ENCODE measurements at places on chromosomes 2 and 18.
A peak's percentile ranks its signal among the peaks of the same experiment; 100 is the strongest.

- DNase-seq = no peak
These were observed 93.8 kb downstream of the LTBP1 start for GRCh38 chr2:33040541-33040940.

DNA sequence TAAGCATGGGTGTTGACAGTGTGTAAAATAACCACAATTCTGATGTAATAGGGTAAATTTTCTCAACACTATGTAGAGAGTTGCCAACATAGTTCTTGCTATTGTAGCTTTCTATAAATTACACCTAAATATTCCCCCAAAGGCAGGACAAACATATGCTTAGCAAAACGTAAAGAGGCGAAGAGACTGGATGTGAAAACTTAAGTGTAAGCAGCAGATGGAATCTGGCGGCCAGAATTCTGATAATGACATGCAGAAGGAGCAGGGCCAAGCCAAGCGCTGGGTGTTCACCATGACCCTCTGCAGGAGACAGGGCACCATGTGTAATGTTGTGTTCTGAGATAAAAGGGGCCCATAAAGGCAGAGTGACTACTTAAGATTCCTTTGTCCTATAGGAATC lies 105.2 kb upstream of the ZNF521 start:
- no peak for DNase-seq

GRCh38 chr2:11932048-11932512 lies 185.6 kb downstream of the LPIN1 start:
- DNase-seq = no peak

- DNase-seq = no peak
These were observed 1764.6 kb downstream of the SUCLG1 start for GRCh38 chr2:82694431-82694830.

DNA sequence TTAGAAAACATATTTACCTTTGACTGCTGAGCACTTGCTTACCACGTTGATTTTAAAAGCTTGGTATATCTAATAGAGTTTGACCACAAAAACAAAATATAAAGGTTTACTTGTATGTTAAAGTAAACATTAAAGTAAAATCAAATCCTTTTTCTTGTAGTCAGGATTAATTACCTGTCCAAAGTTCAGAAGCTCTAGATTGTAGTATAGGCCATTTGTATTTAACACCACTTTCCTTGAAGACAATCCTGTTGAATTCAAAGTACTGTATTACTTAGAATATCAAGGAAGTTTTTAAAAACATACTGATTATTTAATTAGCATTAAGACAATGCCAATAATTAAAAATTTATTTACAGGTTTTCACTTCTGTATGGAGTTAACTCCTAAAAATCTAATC lies 53.0 kb downstream of the PGAP1 start:
- DNase-seq = no peak

DNA sequence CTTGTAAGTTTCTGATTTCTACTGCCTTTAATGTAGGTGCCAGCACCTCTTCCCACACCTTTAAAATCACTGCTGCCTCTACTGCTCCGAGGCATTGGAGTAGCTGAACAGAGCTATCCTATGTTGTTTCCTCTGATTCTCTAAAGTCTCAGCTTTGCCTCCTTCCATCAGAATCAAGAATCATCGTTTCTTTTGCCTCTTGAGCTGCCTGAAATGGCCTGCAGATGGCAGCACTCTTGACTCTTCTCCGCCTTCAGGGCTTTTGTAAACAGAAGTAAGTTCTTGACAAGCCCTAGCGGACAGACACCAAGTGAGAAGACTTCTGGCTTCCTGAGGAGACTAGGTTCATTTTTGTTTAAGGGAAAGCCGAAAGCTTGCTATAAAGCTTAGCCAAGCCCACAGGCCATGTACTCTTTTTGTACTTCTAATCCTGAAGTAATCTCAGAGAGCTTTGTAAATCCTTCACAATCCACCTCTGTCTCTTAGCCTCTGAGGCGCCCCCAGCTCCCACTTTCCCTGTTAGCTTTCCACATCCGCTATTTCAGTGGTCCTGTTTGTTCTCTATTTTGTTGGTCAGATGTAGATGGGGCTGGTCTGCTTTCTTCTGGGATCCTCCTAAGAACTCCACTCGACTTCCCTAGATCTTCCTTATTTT lies 48.4 kb downstream of the GTF3C3 start:
- DNase-seq = peak; percentile 76

- DNase-seq = no peak
These were observed 6.6 kb downstream of the GALNT1 start for GRCh38 chr18:35588122-35588521.

DNA sequence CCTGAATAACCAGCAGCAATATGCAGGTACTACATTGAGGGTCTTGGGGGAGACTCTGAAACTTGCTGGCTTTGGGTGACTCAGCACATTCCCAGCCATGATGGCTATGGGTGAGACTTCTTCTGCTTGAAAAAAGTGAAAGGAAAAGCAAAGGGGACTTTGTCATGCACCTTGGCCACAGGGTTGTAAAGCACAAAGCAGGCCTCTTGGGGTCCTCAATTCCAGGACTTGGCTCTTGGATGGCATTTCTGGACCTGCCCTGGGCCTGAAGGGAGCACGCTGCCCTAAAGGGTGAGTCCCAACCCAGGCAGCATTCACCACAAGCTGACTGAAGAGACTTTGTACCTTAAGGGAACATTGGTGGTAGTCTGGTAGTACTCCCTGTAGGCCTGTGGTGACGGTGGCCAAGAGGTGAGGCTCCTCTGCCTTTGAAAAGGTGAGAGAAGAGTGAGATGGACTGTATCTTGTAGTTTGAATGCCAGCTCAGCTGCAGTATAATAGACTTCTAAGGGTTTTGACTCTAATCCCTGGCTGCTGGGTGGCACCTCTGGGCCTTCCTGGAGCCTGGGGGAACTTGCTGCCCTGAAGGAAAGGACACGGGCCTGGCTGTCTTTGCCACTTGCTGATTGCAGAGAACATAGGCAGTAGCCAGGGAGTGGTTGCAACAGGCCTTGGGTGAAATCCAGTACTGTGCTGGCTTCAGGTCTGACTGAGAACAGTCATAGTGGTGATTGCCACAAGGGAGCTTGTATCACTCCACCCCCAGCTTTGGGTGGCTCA lies 36.5 kb upstream of the CYTIP start:
- peak; percentile 59 for DNase-seq

DNA sequence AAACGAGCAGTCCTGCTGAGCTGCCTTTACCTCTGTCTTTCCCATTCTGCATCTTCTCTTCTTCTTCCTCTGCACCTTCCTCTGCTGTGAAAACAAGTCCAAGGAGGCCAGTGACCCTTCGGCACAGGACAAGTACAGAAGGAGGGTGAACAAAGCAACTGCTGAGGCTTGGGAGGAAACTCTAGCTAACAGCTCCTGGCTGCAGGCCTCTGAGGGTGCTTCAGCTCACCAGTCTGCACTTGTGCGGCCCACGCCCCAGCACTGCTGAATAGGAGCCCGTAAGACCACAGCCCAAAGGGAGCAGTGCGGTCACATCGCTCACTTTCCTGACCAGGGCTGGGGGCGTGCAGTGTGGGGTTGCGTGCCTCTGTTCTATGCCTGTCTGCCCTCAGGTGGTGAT lies 42.1 kb upstream of the DNMT3A start:
- peak; percentile 14 for DNase-seq

DNA sequence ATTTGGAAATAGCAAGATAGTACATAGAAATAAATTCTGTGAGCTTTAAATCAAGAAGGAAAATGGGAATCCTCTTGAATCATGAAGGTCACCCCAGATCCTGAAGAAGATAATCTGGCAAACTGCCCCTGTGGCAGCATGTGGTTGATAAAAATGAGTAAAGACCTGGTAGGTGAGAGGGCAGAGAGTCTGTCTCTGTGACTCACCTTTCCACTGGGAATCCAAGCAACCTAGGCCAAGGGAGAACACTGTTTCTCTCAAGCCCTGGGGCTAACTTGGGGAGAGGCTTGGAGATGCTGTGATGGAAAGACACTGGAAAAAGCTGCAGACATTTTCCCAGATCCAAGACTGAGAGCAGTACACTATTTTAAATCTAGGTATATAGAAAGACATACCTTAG lies 185.8 kb upstream of the CNTNAP5 start:
- no peak for DNase-seq

GRCh38 chr2:196166876-196167275 lies 4.5 kb downstream of the STK17B start:
- no peak for DNase-seq

DNA sequence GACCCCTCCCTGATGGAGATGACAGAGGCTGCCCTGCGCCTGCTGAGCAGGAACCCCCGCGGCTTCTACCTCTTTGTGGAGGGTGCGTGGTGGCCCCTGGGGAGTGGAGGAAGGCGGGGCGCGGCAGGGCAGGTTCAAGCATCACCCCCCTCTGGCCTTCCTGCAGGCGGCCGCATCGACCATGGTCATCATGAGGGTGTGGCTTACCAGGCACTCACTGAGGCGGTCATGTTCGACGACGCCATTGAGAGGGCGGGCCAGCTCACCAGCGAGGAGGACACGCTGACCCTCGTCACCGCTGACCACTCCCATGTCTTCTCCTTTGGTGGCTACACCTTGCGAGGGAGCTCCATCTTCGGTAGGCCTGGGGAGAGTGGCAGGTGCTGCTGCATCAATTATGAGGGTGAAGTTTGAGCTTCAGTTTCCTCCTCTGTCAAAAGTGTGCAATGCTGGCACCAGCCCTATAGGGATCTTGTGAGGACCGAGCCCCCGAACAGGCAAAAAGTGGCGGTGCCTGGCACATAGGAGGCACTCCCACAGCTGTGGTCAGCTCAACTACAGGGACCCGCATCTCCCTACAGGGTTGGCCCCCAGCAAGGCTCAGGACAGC lies 2.2 kb downstream of the ALPI start:
- peak; percentile 64 for DNase-seq

DNA sequence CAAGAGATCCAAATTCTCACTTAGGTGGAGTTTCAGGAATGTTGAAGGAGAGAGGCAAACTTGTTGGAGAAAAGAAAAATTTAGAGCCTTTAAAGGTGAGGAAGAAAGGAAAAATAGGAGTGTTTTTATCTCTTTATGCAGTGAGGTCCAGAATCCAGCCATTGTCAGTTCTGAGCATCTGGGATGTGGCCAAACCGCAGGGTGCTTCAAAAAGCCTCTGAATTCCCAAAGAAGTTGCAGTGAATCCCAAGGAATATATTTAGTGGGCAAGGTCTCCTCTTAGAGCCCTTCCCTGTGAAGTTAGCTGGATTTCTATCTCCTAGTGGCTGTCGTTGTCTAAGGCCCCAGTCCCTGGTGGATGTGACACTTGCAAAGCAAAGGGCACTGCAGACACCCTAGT lies 51.2 kb downstream of the MTCL1 start:
- no peak for DNase-seq

DNA sequence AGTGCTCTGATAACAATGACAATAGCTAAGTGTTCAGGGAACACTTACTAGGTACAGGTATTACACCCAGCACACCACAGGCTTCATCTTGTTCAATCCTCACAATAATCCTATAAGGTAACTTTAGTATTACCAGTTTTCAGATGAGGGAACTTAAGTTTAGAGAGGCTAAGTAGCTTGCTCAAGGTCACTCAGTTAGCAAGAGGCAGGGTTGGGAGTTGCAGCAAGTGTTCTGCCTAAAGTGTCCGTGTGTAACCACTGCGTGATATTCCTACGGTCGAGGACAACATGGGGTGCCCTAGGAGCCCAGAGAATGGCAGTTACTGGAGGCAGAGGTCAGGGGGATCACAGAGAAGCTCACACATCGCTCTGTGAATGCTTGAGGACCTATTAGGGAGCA lies 30.2 kb upstream of the EGR4 start:
- no peak for DNase-seq
